ENCODE measurements at places on chromosomes 16 and 17.

GRCh38 chr16:28823291-28823872 lies 583 bp downstream of the ATXN2L start:
- no peak for DNase-seq

- DNase-seq: no peak
These were observed 27.0 kb downstream of the CLUH start for GRCh38 chr17:2684549-2684948.

DNA sequence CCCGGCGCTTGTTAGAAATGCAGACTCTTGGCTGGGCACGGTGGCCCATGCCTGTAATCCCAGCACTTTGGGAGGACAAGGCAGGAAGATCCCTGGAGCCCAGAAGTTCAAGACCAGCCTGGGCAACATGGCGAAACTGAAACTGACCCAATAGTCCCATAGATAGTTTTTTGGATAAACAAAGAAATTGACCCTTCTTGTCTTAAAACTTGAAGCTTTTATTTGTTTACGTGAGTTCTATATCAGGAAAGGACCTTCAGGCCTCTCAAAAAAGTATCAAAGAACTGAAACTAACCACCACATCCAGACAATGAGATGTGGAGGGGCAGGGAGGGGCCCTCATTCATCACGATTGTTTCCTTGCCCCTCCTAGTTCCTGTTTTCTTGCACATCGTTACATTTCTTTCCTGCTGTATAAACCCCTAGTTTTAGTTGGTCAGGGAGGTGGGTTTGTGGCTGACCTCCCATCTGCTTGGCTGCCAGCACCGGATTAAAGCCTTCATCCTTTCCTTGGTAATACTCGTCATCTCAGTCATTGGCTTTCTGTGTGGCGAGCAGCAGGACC lies 29.9 kb upstream of the PRM1 start:
- no peak for DNase-seq

GRCh38 chr17:70945386-70945785 lies 776.1 kb downstream of the KCNJ2 start:
- no peak for DNase-seq

DNA sequence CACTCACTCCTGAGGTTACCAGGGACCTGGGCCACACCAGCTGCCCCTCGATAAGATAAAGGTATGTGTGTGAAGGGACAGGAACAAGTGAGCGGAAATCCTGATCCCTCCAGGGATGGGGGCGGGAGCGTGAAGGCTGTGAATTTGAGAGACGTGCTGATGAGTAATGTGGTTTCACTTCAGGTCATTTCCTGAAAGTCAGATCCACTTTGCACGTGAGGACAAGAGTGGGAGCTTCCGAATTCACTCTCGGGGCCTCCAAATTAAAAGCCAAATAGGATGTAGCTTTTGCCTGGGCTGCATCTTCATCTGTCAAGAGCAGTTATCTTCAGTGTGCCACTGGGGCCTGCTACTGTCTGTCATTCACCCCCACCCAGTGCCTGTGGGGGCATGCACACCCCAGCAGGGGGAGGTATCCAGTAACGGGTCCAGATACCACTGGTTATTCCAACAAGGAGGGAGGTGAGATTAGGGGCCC lies 87.4 kb upstream of the LHX1 start:
- DNase-seq: no peak

DNA sequence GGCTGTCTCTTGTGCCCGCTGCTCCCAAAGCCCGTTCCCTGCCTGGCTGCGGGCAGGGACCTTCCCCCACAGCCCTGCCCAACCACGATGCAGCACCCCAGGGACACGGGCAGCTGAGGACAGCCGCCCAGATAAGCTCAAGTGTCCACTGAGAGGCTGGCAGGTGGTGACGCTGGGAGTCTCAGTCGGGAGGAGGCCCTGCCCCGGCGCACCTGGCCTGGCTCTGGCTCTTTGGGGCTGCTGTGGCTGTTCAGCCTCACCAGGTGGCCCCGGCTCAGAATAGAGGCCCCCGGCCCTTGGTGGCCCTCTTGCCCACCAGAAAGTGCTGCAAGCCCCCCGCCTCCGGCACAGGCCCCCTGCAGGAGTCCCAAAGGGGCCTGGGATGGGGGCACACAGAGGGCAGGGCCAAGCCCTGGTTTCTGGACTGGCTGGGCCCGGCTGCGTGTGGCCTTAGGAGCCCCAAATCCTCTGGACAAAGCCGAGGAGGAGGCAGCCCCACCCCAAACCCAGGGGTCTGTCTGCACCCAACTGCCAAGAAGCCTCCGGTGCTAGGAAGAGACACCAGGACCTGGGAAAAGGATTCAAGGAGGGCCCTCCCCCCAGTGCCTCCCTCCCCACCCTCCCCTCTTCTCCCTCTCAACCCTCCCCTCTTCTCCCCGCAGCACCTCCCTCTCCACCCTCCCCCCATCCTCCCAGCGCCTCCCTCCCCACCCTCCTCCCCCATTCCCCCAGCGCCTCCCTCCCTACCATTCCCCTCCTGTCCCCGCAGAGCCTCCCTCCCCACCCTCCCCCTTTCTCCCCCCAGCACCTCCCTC lies 5.3 kb downstream of the NTHL1 start:
- DNase-seq: no peak

All from mesenteric fat pad (tissue), 1 donor.